ENCODE measurements at places on chromosomes 12 and 14.

DNA sequence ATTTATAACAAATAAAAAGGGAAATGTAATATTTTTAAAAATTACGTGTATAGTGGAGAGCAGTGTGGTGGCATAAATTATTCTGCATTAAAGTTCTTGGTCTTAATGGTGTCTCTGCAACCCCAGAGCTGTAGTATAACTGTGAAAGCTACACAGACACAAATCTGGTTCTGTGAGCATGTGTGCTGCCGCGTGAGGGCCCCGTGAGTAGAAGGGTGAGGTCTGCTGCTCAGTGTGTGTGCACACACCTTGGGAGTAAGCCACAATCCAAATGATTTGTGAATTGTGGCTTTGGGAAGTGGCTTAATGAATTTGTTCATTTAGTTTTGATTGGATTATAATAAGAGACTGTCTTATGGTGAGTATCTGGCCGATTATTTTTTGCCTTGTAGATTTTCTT, 16.8 kb downstream of the PELI2 start:
- no peak overlapping the region for H3K27ac ChIP-seq
- DNase-seq, result no peak
- H3K27me3 ChIP-seq, result peaks cover 17% of the 10 kb centered on the region
- no peak overlapping the region for H3K4me3 ChIP-seq
- H3K36me3 ChIP-seq, result no peaks in the 10 kb centered on the region

DNA sequence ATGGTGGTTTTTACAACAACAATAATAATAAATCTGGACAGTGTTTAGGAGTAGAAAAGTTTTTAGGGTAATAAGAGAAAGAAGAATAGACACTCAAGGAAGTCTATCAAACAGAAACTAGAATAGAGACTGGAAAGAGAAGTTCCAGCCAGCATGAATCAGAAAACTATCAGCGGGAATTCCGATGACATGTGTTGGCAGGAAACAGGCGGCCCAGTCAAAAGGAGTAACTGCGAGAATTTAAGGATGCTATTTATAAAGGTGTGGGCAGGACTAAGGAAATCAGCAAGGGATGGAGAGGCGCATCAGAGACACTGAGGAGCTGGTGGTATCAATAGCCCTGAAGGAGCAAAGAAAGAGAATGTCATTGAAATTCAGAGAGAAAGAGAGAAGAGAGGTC, 89.9 kb downstream of the TBX5 start:
- H3K4me3 ChIP-seq, result no peak overlapping the region
- H3K36me3 ChIP-seq, result no peaks in the 10 kb centered on the region
- no peaks in the 10 kb centered on the region for H3K27me3 ChIP-seq

DNA sequence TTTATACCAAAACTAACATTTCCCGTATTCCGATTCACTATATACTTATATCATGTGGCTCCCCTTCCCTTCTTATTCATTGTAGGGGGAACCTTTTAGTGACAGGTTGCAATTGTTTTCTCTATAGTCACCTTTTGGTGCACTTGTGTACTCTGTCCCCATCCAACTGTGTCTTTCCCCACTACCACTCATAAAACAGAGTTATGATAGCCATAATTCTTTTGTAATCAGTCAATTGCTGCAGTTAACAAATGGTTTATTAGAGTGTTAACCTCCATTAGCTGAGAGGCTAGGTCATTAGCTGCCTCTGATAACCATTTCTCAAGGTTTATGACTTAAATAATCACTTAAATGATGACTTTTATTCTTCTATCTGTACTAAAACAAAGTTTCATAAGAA, 338.1 kb upstream of the SEL1L start:
- H3K4me3 ChIP-seq, result no peak overlapping the region
- no peak overlapping the region for H3K27ac ChIP-seq
- DNase-seq, result no peak
- no peaks in the 10 kb centered on the region for H3K36me3 ChIP-seq

- no peak overlapping the region for H3K4me3 ChIP-seq
- no peaks in the 10 kb centered on the region for H3K36me3 ChIP-seq
- no peak overlapping the region for H3K27ac ChIP-seq
- H3K27me3 ChIP-seq, result no peaks in the 10 kb centered on the region
Measured at GRCh38 chr12:18146363-18146762, 56.4 kb upstream of the RERGL start.

DNA sequence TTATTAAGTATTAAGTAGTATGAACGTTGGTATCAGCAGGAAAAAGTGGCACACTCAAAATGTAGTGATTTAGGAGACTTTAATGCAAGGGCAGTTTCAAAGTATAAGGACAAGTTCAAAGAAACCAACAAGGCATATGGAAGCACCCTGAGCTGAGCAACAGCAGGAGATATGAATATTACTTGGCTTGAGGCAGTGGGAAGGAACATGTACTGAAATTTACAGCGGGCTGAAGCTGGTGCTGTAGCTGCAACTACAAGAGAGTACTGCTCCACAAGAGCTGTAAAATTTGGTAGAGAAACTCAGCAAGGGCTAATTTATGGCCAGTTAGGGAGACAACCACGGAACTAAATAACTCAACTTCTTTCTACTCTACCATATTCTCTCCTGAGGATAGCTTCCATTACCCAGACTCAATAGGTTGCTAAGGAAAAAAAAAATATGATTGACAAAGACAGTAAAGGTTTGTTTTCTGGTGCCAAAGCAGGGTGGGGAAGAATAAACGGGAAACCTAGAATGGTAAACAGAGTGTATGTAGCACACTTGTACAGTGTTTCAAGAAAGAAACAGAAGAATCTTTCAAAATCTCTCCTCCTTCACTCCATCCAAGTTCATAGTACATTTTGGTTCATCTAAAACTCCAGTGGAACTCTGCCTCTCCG, 487.8 kb upstream of the MGAT4C start:
- H3K4me1 ChIP-seq, result no peaks in the 10 kb centered on the region
- no peaks in the 10 kb centered on the region for H3K36me3 ChIP-seq
- no peak for DNase-seq
- no peaks in the 10 kb centered on the region for H3K27me3 ChIP-seq
- H3K27ac ChIP-seq, result no peak overlapping the region
- H3K4me3 ChIP-seq, result no peak overlapping the region

GRCh38 chr12:94262228-94263010, 114.0 kb downstream of the PLXNC1 start:
- H3K4me1 ChIP-seq, result peaks cover 31% of the 10 kb centered on the region
- H3K27me3 ChIP-seq, result no peaks in the 10 kb centered on the region
- H3K27ac ChIP-seq, result peak overlapping the region; percentile 91
- H3K4me3 ChIP-seq, result peak overlapping the region; percentile 80

- peak overlapping the region; percentile 92 for H3K27ac ChIP-seq
- H3K4me3 ChIP-seq, result peak overlapping the region; percentile 98
- no peaks in the 10 kb centered on the region for H3K27me3 ChIP-seq
Measured at GRCh38 chr12:49068879-49069506, 786 bp downstream of the RHEBL1 start.

- no peaks in the 10 kb centered on the region for H3K27me3 ChIP-seq
- H3K36me3 ChIP-seq, result no peaks in the 10 kb centered on the region
- no peak overlapping the region for H3K4me3 ChIP-seq
- H3K27ac ChIP-seq, result no peak overlapping the region
- H3K4me1 ChIP-seq, result no peaks in the 10 kb centered on the region
- no peak for DNase-seq
Measured at GRCh38 chr12:58224536-58225105, 283.3 kb downstream of the ATP23 start.

DNA sequence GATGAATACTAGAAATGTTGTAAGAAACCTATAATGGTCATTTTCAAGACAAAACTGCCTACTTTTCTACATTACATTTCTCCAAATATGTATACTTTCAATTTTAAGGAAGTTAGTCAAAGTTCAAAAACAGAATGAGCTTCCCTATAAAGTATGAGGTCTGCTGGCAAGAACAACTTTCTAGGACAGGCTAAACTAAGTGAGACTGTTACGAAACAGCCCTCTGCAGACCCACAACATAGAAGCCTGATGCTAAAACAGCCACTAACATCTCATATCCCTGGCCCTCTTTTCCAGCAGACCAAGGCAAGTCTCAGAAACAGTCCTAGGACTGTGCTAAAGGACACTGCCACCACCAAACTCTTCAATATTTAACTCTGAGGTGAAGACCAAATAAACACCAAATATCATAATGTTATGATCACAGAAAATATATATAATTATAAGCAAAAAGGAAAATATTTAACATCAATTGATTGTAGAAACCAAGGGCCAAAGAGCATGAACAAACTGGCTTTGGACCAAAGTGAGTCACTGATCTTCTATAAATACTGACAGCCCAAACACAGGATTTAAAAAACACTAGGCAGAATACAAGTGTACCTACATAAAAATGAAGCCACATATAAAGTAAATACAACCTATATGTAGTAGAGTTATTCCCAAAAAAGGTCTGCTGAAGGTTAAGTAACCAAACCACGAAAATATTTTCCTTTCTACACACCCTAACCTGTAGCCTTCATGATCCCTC, 27.7 kb downstream of the PPP4R3A start:
- H3K4me3 ChIP-seq, result no peak overlapping the region
- no peaks in the 10 kb centered on the region for H3K27me3 ChIP-seq
- H3K27ac ChIP-seq, result no peak overlapping the region
- DNase-seq, result no peak
- H3K36me3 ChIP-seq, result peaks cover 85% of the 10 kb centered on the region
- H3K4me1 ChIP-seq, result peaks cover 31% of the 10 kb centered on the region

DNA sequence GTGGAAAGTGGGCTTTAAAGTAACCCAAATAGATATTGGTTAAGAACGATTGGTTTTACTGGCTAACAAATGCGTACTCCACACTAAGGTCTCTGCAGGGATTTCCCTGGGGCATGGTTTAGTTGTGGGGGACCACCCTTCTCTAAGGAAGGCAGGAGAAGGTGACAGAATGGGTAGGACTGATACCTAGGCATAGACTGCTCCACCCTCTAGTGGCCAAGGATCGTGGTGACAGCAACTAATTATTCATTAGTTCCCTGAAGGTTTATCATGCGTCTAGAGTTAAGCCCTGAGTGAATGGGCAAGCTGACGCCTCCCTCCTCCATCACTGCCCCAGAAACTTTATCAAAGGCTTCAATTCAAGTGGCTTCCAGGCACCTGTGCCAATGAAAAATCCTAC, 9.1 kb downstream of the FAM181A start:
- H3K4me1 ChIP-seq, result peaks cover 14% of the 10 kb centered on the region
- no peak overlapping the region for H3K27ac ChIP-seq
- no peak for DNase-seq
- H3K27me3 ChIP-seq, result no peaks in the 10 kb centered on the region
- peaks cover 52% of the 10 kb centered on the region for H3K36me3 ChIP-seq
- H3K4me3 ChIP-seq, result no peak overlapping the region

GRCh38 chr12:77766224-77766623, 64.5 kb upstream of the NAV3 start:
- H3K36me3 ChIP-seq, result no peaks in the 10 kb centered on the region
- H3K27ac ChIP-seq, result no peak overlapping the region
- DNase-seq, result no peak
- H3K27me3 ChIP-seq, result no peaks in the 10 kb centered on the region
- no peak overlapping the region for H3K4me3 ChIP-seq

GRCh38 chr14:89947344-89947743, 7.2 kb downstream of the EFCAB11 start:
- H3K27me3 ChIP-seq, result no peaks in the 10 kb centered on the region
- no peak overlapping the region for H3K4me3 ChIP-seq
- DNase-seq, result no peak
- H3K4me1 ChIP-seq, result peaks cover 6% of the 10 kb centered on the region
- peaks cover 6% of the 10 kb centered on the region for H3K36me3 ChIP-seq

DNA sequence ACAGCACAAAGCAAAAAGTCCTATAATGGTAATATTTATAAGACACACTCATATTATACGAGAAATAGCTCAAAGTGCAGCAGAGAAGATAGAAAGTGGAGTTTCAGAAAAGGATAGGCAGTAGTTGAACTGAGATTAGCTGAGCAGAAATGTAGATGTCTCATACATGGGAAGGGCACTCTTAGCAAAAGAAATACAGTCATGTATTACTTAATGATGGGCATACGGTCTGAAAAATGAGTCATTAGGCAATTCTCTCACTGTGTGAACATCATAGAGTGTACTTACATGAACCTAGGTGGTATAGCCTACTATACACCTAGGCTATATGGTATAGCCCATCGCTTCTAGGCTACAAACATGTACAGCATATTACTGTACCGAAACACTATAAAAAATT, 671.3 kb downstream of the RPS29 start:
- no peaks in the 10 kb centered on the region for H3K27me3 ChIP-seq
- no peaks in the 10 kb centered on the region for H3K36me3 ChIP-seq
- H3K27ac ChIP-seq, result no peak overlapping the region
- no peak for DNase-seq

- H3K27me3 ChIP-seq, result no peaks in the 10 kb centered on the region
- no peak overlapping the region for H3K4me3 ChIP-seq
- no peak overlapping the region for H3K27ac ChIP-seq
- DNase-seq, result no peak
- H3K36me3 ChIP-seq, result no peaks in the 10 kb centered on the region
Measured at GRCh38 chr12:68367116-68367515, 35.0 kb upstream of the MDM1 start.

- H3K27me3 ChIP-seq, result no peaks in the 10 kb centered on the region
- peaks cover 40% of the 10 kb centered on the region for H3K4me1 ChIP-seq
- no peak for DNase-seq
- no peak overlapping the region for H3K27ac ChIP-seq
Measured at GRCh38 chr14:68727315-68728047, 65.4 kb downstream of the ZFP36L1 start.

DNA sequence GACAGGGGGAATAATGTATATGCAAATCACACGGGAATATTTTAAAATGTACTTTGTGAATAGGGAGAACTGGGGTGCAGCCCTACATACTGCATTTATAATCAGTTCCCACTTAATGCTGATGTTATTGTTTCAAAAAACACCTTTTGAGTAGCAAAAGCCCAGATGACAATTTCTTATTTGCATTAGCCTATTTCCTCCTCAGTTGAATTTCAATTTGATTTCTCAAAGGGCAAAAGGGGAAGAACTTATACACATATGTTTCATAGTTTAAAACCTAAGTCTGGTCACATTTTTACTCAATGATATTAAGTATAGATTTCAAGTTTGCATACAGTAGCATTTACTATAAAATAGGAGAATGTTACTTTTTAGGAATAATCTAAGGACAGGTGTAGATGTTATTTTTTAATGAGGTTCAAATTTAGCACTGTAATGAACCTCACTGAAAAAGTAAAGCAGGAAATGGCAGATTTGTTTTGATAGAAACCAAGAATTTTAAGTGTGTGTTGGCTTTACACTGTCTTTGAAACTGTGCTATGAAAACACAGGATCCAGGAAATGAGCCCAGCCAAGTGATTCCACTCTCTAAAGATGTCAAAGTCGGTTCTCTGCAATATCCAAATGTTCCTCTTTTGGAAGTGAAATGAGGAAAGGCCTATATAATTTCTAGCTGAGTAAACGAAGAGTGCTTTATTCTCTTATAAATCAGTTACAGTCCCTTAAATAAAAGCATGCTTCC, 367.4 kb downstream of the BTG1 start:
- H3K4me1 ChIP-seq, result peaks cover 24% of the 10 kb centered on the region
- peak overlapping the region; percentile 14 for H3K4me3 ChIP-seq
- DNase-seq, result no peak
- peaks cover 3% of the 10 kb centered on the region for H3K27me3 ChIP-seq
- H3K36me3 ChIP-seq, result no peaks in the 10 kb centered on the region

GRCh38 chr12:93668919-93669418, 8.2 kb upstream of the CRADD start:
- H3K4me3 ChIP-seq, result no peak overlapping the region
- H3K27me3 ChIP-seq, result peaks cover 5% of the 10 kb centered on the region
- no peak overlapping the region for H3K27ac ChIP-seq
- peaks cover 15% of the 10 kb centered on the region for H3K4me1 ChIP-seq
- no peaks in the 10 kb centered on the region for H3K36me3 ChIP-seq

GRCh38 chr14:47590767-47591495, 84.5 kb downstream of the MDGA2 start:
- no peak overlapping the region for H3K4me3 ChIP-seq
- H3K27ac ChIP-seq, result no peak overlapping the region
- H3K27me3 ChIP-seq, result no peaks in the 10 kb centered on the region
